WTC11 (cell line): ENCODE measurements at places on chromosomes 16 and 17. TPM values are rescaled to one million over a fixed set of nuclear protein-coding genes. Genes with fewer than 3 reads are reported as not detected.

DNA sequence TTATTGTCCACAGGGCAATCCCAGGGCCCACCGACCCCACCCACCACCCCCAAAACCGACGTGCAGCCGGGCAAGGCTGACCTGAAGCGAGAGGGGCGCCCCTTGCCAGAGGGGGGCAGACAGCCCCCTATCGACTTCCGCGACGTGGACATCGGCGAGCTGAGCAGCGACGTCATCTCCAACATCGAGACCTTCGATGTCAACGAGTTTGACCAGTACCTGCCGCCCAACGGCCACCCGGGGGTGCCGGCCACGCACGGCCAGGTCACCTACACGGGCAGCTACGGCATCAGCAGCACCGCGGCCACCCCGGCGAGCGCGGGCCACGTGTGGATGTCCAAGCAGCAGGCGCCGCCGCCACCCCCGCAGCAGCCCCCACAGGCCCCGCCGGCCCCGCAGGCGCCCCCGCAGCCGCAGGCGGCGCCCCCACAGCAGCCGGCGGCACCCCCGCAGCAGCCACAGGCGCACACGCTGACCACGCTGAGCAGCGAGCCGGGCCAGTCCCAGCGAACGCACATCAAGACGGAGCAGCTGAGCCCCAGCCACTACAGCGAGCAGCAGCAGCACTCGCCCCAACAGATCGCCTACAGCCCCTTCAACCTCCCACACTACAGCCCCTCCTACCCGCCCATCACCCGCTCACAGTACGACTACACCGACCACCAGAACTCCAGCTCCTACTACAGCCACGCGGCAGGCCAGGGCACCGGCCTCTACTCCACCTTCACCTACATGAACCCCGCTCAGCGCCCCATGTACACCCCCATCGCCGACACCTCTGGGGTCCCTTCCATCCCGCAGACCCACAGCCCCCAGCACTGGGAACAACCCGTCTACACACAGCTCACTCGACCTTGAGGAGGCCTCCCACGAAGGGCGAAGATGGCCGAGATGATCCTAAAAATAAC, 3.0 kb downstream of the SOX9 start:
- DNase-seq: peak; percentile 52

DNA sequence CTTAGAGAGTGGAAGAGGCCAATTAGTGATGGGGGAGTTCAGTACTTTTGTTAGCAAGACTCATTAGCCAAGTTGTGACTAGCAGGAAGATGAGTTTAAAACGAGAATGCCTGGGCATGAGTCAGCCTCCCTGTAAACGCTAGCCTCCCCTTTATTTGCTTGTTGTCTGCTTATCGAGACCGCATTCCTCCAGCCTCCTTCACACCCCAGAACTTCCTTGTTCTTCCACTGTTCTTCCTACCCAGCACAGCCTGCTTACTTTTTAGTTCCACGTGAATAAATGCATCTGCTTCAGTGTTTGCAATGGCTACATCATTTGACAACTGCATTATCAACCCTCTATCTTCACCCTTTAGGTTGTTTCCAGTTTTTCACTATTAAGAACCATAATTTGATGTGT, 20.2 kb upstream of the OR3A1 start:
- no peak for DNase-seq

DNA sequence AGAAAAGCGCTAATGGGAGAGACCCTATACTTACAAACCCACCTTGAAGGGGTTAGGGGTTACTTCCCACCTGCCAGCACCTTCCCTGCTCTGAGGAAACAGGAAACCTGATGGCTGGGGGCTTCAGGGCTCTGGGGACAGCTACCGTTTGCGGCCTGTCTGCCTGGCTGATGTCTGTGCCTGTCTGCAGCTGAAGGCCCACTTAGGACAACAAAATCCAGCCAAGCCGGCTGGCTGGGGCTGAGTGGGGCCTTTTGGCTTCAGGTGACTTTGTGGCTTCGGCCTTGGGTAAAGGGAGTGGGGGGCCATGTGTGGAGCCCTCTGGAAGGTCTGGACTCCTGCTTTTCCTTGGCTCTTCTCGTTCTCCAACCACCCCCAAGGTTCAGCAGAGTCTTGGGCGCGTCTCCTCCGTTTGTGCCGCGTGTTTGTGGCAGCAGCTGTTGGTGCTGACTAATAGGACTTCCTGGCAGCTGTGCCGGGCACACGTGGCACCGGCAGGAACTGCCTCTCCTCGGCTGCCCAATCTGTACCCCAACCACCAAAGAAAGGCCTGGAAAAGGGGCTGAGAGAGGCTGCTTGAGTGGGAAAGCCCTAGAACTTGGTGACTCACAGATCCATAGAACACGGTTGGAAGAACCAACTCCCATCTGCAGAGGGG, 186.7 kb downstream of the MSI2 start:
- no peak for DNase-seq

- no peak for DNase-seq
These were observed 7.5 kb upstream of the ADCY9 start for GRCh38 chr16:4123616-4124300.

GRCh38 chr16:88379694-88380040, 3.1 kb upstream of the ZNF469 start:
- no peak for DNase-seq

- DNase-seq: no peak
These were observed 1.7 kb downstream of the HOXB1 start for GRCh38 chr17:48528936-48529682.

- DNase-seq: no peak
These were observed 507 bp downstream of the CIITA start for GRCh38 chr16:10877472-10877946.

QRICH2 gene
- 1.5 to 3.2 TPM (median 2.7 TPM) in 3 replicates for total RNA-seq

DNA sequence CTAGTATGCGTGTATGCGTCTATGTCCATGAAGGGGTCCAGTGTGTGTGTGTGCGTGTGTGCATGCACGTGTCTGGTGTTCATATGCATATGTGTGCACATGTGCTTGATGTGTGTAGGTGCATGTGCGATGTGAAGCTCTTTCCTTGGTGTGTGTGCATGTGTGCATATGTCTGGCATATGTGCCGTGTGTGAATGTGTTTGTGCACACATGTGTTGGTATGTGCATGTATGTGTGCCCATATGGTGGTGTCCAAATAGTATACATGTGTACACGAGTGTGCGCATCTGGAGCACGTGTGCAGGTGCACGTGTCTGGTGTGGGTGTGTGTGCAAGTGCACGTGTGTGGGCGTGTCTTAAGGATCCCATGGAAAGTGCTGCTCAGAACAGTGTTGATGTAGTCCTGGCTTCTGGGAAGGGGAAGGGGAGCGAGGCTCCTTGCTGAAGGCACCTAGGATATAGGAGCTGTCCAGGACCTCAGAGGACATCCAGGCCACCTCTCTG, 17.0 kb downstream of the CACNA1G start:
- no peak for DNase-seq

- no peak for DNase-seq
These were observed 22.9 kb upstream of the TBX4 start for GRCh38 chr17:61429274-61429673.
